ENCODE measurements at places on chromosomes 1 and 21.

- no peak for DNase-seq
Measured at GRCh38 chr1:48767975-48768510, 8.6 kb downstream of the BEND5 start.

DNA sequence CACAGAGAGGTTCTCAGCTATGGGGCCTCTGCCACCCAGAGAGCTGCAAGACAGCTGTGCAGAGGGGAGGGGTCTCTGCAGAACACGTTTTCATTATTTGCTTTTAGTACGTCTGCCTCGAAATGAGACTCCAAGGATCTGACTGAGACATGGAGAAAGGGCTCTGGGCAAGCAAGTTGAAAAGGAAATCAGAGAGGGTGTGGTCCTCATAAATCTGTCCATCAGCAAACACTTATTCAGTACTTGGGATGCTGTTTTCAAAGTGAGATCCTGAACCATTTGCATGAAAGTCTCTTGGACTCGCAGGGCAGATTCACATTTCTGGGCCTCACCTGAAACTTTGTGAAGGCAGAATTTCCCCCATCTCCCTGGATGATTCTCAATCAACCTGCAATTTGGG lies 197.4 kb upstream of the GALNT2 start:
- DNase-seq: no peak

DNA sequence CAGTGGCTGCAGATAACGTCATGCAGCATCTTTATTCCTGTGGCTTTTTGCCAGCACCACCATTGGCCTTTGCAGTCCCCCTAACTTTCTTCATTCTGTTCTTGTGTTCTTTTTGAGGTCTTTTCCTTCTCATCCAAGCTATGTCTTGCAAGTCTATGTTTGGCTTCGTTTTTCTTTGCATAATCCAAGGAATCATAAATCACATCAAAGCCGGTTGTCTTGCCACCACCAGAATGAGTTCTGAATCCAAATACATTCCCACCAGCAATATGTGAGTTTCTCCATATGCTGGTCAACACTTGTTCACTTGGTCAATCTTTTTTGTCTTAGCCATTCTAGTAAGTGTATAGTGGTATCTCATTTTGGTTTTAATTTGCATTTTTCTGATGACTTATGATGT lies 70.6 kb upstream of the AK4 start:
- no peak for DNase-seq

DNA sequence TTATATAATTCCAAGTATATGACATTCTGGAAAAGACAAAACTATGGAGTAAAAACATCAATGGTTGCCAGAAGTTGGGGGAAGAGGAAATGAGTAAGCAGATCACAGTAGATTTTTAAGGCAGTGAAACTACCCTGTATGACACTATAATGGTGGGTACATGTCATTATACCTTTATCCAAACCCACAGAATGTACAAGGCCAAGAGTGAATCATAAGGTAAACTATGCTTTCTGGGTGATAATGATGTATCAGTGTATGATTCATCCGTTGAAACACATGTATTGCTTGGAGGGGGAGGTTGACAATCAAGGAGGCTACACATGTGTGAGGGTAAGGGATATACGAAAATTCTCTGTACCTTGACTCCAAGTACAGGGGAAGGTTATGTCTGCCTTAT lies 862.7 kb downstream of the PLA2G4A start:
- DNase-seq: no peak

DNA sequence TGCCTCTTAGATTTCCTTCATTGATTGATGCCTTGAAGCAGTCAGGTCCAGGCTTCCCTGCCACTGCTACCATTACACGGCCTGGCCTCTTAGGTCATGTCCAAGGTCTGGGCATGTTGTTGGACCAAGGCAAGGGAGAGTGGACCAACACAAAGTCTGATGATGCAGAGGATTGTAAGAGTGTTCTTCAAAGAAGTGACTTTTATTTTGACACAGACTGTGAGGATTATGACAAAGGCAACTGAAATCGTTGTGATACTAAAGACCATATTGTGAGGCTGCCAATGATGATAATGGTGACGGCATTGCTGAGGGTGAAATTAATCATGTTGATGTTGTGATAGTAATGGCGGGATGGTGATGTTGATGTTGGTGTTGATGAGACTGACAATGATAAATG lies 149.5 kb downstream of the GRIK3 start:
- no peak for DNase-seq

GRCh38 chr21:38416791-38417190 lies 81.5 kb downstream of the ERG start:
- DNase-seq: no peak

DNA sequence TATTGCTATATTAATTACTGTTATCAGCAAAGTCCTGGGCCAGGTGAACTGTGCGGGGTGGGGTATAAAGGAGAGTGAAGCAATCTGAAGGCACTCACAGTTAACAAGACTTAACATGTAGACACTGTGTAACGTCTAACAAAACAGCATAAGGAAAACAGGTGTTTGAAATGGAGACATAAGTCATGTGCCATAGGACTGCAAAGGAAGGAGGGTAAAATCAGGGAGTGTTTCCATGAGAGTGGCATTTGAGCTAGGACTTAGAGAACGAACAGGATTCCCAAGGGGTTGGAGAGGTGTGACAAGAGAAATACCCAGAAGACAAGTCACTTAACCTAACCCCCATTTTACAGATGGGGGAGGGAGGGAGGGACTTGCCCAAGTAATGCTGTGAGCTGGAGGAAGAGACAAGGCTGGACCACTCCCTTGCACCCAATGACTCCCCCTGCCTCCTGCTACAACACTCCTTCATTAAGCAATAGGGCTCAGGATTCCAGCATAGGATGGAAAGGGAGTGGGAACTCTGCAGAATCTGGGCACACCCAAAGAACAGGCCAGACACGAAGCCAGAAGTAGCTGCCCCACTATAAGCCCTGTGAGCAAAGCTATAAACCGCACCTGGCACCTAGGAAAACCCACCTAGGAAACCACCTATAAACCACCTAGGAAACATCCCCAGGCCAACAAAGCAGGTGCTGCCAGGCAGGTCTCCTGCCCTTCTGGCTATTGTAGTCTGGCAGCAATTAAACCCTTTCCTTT lies 6.6 kb downstream of the PEF1 start:
- no peak for DNase-seq

DNA sequence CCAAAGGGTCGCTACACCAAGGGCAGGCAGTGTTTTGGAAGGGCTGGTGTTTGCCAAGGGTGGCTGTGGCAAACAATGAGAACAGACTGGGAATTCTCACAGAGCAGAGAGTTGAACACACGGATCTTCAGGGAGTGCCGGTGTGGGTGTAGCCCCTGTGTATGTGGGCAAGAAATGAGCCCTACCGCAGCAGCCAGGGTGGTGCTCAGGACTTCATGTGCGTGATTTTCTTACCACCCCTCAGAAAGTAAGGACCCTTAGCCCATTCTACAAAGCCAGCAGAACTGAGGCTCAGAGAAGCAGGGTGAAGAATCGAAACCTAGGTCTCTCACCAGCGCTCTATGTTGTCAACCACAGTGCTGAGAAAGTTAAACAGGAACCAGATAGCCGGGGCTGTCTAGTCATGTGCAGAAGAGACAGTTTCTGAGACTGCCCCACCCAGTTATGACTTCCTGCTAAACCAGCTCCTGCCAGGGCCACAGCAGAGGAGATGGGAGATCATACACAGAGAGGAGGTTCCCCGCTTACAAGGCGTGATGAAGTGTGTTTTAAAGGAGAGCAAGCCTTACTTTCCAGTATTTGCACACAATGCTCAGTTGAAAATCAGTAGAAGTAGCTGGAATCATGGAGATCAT lies 21.9 kb upstream of the MORC3 start:
- DNase-seq: peak; percentile 34

DNA sequence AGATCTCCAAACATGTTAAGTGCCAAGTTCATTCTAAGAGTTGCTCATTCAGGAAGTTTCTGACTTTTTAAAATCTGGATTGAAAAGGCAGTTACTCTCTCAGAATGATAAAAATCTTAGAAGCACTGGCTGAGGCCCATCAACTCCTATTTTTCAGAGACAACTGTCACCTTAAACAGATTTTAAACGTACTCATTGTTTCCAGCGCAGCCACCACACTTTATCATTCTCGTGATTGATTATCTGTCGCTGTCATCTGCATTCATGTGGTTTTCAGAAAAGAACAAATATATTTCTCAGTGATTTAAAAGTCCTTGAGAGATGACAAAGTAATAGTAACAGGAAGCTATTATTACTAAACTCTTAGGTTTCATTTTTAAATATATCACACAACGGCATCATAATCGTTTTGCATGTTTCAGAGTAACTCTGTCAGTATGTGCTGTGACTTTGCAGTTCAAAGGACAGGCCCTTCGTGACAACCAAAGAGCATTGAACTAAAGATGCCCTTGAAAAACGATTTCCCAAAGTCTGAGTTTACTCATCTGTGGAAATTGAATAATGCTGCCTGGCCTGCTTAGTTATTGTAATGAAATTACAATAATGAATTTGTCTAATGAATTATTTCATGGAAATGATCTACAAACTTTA lies 14.9 kb upstream of the KCNK1 start:
- no peak for DNase-seq

DNA sequence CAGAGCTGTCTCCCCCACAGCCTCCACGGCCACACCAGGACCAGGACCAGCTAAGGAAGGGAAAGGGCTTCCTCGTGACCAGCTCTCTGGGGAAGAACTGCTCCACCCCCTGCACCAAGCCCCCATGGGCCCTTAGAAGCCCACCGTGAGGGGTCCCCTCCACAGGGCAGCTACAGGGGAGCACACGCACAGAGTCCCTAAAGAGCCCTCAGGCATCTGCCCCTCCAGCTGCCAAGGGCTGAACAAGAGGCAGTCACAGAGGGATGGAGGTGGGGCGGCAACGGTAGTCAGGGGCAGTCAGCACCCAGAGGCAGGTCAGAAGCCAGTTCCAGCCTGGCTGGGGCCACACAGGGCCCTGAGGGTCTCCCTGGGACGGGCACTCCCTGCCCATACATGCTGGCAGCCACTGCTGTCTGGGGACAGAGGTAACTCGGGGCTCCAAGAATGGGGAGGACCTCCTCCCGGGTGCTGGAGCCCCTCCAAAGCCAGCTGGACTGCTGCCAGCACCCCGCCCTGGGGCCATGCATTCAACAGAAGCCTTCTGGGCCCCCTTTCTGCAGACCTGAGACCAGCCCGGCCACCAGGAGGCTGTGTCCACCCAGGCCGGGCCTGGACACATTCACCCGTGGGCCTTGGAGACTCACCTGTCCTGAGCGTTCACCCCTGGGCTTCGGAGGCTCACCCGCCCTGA lies 18.7 kb downstream of the SLC19A1 start:
- no peak for DNase-seq

GRCh38 chr1:177770096-177770495 lies 199.8 kb downstream of the SEC16B start:
- DNase-seq: no peak

- DNase-seq: no peak
Measured at GRCh38 chr1:211511947-211512346, 20.0 kb upstream of the RD3 start.

GRCh38 chr1:21775985-21776562 lies 6.9 kb downstream of the USP48 start:
- DNase-seq: no peak

GRCh38 chr1:64470665-64471217 lies 812 bp downstream of the CACHD1 start:
- DNase-seq: peak; percentile 3

DNA sequence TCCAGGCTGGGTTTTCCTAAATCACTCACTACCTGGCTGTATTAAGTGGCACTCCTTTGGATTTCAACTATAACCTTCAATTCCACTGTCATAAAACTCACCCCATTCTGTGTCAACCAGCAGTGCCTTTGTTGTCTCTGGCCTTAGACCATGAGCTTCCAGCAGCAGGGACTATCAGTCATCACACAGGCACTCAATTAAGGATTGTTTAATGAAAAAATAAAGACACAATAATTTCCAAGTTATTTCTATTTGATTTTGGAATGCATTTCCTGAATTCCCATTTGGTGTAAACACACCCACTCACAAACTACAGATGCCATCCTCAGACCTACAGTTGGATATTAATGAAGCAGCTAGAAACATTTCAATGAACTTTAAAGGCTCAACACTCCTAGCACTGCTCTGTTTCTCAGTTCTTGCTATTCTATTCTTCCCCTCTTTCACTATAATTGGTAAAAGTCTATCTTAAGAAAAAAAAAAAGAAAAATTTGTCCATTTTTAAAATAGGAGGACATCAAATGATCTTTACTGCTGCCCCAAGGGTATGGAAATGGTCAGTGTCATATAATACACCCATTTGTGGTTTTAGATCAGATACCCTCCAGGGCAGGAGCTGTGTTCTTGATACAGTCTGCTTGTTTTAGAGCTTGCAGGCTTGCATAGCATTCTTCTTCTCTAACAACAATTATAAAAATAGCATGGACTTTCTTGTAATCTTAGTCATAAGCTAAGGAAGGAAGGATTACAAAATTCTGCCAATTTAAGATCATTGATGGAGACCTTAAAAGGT lies 156.4 kb downstream of the PTGER3 start:
- DNase-seq: no peak

DNA sequence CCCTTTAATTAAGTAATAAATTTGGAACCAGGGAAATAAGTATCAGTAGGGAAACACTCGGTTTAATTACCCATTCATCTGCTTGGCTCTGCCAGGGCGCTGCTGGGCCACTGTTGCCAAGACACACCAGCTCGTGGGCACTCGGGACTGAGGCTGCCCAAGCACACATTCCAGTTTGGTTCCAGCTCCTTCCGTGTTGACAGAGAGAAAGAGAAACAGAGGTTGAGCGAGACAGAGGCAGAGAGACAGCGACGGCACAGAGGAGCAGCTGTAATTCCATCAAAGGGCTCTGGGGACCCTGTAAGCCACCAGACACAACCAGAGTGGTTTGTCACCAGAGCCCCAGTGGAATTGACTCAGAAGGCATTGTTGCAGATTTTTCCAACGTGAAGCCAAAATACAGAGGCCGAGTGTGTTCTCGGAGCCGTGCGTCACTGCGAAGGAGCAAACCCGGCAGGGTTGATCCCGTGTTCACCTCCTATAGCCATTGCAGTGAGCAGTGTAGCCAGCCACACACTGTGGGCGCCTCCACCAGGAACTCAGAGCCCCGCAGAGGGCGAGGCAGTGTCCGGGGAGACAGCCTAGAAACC lies 33.5 kb downstream of the SYF2 start:
- no peak for DNase-seq

DNA sequence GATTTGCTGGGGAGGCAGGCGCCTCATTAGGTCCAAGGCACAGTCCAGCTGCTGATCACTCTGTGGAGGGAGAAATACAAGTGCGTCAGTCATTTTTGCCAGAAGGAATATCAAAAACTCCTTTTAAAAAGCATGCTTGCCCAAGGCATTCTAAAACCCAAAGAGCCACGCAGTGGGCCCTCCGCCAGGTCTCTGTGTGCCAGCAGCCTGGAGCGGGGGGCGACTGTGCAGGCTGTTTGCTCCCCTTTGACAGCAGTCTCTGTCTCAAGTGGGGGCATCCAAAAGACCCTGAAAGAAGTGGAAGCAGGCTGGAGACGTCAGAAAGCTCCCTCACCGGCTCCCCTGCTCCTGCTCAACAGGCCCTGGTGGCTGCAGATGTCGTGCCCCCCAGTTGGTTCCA lies 65.6 kb downstream of the CAPZB start:
- DNase-seq: no peak

- DNase-seq: peak; percentile 45
Measured at GRCh38 chr1:20376880-20377494, 86.3 kb downstream of the VWA5B1 start.

Data from stimulated activated CD4-positive, alpha-beta T cell treated with anti-CD3 and anti-CD28 coated beads, Interleukin-1b, Interleukin-23, amount 100 ng/mL, for 24 hours (primary cell).